HepG2 (cell line): ENCODE measurements at places on chromosomes 3 and 15.

DNA sequence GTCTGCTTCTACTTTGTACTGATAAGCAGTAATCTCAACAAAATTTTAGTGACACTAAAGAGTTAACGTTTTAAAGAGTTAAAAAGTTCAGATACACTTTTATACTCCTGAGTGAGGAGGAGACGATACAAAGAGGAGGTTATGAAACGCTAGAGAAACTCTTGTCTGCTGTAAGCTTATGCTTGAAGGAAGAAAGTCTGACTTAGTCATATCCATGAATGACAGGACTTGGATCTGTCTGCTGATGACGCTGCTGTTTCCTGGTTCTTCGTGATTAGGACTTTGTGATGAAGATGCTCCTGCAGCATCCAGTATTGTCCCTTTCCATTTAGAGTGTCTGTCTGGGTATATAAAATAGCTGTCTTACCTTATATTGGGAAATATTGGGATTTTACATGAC, 15.8 kb downstream of the TCF12 start:
- DNase-seq, result no peak

DNA sequence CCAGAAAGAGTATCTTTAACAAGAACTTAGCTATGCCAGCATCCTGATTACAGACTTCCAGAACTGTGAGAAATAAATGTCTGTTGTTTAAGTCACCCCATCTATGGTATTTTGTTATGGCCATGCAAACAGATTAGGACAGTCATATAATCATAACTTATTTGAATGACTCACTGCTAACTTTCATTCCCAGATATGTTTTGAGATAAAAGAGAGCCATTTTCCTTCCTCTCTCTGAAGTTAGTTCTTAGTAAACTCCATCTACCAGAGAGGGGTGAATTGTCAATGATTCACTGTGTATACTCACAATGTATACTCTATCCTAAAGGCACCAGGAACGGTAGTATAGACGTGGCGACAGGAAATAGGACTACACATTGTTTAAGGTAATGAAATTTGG, 179.4 kb upstream of the DPH6 start:
- DNase-seq, result no peak

GRCh38 chr3:118536764-118537163, 497.9 kb downstream of the IGSF11 start:
- no peak for DNase-seq

GRCh38 chr3:54830658-54831057, 97.2 kb downstream of the LRTM1 start:
- DNase-seq, result peak; percentile 20

GRCh38 chr3:119944091-119944490, 150.2 kb downstream of the GSK3B start:
- no peak for DNase-seq

DNA sequence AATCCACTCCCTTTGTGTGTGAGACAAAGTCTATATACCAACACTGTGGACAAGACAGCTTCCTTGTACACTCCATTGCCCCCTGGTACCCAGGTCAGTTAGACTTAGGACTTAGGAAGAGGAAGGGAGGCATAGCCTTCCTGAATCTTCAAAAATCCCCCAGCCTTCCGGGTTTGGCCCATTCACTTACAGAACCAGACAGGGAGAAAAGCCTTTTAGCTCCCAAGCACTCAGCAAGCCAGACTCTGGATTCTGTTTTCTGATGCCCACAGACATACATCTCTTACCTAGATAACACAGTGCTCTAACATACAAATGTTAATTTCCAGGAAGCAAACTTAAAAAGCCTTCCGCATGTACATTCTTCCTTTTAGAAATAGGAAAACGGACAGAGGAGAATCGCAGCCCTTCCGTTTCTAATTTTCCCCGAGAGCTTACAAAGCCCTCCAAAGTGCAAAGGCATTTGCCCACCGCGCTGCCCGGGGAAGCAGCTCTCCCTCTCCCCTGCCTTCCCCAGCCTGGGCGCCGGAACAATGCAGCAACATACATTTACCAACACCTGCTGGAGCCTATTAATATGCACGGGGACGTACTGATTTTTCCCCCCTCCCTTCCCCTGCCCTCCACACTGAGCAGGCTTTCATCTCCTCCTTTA, 442.0 kb downstream of the MAGI1 start:
- no peak for DNase-seq

- peak; percentile 27 for DNase-seq
Measured at GRCh38 chr15:43370310-43370974, 401 bp downstream of the ZSCAN29 start.

- DNase-seq, result peak; percentile 25
Measured at GRCh38 chr3:150238995-150239619, 169.0 kb upstream of the TSC22D2 start.

DNA sequence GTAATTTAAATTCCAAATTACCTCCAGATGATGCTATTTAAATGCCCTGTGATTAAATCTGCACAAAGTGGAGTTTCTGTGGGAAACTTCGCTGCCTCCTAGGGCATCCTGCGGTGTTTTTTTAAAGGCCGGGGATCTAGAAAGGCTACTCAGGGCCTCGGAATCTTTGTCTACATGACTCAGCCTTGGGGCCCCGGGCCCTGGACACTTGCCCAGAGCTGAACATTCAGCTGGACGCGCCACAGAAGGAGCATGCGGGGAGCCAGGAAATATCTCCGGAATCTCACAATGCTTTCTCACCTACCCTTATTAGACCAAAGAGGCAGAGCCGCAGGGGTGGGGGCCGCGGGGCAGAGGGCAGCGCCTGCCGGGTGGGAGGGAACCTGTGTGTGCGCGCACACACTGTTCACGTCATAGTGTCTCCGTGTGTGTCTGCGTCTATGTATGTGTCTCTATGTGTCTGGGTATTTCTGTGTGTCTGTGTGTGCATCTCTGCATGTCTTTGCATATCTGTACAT, 145.5 kb upstream of the TPM1 start:
- peak; percentile 93 for DNase-seq

GRCh38 chr3:126858887-126859286, 124.0 kb upstream of the PLXNA1 start:
- DNase-seq, result no peak

- DNase-seq, result no peak
Measured at GRCh38 chr3:99714575-99714974, 76.2 kb downstream of the COL8A1 start.

DNA sequence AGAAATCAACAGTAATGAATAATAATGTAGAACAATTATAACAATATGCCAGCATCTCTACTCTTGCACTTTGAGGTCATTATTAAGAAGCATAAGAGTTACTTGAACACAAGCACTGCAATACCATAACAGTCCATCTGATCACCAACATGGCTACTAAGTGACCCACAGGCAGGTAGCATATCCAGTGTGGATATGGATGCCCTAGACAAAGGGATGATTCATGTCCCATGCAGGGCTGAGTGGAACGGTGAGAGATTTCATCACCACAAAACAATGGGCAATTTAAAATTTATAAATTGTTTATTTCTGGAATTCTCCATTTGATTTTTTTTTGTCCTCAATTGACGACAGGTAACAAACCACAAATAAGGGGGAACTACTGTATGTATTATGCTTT, 107.7 kb upstream of the TSC22D2 start:
- DNase-seq, result no peak

- DNase-seq, result no peak
Measured at GRCh38 chr3:189787632-189788031, 156.4 kb downstream of the TP63 start.

DNA sequence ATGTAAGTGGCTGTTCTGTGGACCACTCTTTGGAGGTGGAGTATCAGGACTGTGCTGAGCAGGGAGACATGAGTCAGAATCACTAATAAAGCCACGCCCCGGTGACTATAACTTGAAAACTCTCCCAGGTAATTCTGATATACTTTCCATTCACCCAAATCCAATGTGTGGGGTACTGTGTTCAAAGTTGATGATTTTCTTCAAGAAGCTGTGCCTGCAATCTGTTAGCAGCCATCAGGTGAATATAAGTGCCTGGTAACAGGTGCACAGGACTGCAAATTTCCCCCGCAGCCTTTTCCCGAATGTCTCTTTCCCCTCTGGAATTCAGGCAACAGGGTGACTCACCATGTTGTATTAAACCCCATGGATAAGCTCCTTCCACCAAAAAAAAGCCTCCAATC, 17.0 kb downstream of the MAGI1 start:
- no peak for DNase-seq

DNA sequence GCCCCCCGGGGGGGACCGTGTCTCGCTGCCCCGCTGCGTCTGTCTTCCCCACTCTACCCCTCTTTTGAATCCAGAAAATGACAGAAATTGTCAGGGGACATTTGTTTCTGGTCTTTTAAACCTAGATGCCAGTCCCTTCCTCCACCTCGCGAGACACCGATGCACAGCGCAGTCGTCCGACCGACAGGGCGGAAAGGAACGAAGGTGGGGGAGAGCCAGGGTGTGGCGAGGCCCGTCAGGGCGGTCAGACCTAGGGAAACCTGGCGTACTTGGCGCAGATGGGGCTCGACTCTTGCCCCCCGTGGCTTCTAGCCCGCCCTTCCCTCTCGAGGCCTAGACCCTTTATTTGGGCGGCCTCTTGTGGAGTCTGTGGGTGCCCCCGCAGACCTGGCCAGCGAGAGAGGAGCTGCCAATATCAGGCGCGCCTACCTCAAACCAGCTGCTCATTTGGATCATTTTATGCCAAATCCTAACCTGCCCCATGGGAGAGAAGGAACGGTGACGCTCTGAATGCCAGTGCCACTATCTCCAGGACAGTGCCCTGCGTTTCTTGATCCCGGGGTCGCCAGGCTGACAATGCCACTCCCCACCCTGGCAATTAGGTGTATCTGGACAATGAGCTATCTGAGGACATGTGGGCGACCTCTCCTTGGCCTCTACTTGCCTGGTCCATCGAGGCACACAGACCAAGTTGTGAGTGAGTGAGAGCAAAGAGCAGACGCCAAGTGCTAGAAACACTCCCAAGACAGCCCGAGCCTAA, 500 bp upstream of the RAB6B start:
- DNase-seq, result no peak

DNA sequence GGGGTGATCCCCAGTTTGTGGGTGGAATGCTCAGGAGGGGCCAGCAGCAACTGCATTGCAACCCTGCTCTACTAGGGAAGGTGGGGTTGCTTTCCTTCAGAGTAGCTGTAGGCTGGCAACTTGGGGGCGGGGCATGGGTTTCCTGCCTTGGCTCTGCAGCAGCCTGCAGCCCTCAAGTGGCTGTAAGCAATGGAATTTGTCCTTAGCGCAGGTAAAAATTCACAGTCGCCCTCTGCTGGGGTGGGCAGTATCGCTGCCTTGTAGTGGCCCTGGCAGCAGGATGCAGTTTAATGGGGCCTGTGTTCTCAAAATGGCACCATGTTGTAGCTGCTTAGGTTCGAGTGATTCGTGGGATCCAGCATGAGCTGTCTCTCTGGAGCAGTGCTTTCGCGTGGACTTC, 29.8 kb downstream of the STT3B start:
- no peak for DNase-seq

DNA sequence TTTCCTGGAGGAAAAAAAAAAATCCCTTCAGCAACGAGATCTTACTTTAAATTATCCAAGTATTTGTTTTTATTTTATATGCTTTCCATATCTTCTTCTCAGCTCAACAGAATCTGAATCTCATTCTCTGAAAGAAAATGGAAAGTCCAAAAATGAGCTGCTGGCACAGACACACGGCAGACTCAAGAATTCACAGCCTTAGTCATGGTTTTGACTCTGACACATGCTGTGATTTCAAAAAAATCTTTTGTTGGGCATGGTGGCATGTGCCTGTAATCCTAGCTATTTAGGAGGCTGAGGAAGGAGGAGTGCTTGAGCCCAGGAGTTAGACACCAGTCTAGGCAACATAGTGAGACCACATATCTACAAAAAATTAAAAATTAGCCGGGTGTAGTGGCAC, 565.0 kb downstream of the MAGI1 start:
- DNase-seq, result no peak

GRCh38 chr3:96931119-96931862, 116.9 kb downstream of the EPHA6 start:
- DNase-seq, result no peak

GRCh38 chr3:147793841-147794240, 384.7 kb downstream of the ZIC1 start:
- DNase-seq, result no peak

DNA sequence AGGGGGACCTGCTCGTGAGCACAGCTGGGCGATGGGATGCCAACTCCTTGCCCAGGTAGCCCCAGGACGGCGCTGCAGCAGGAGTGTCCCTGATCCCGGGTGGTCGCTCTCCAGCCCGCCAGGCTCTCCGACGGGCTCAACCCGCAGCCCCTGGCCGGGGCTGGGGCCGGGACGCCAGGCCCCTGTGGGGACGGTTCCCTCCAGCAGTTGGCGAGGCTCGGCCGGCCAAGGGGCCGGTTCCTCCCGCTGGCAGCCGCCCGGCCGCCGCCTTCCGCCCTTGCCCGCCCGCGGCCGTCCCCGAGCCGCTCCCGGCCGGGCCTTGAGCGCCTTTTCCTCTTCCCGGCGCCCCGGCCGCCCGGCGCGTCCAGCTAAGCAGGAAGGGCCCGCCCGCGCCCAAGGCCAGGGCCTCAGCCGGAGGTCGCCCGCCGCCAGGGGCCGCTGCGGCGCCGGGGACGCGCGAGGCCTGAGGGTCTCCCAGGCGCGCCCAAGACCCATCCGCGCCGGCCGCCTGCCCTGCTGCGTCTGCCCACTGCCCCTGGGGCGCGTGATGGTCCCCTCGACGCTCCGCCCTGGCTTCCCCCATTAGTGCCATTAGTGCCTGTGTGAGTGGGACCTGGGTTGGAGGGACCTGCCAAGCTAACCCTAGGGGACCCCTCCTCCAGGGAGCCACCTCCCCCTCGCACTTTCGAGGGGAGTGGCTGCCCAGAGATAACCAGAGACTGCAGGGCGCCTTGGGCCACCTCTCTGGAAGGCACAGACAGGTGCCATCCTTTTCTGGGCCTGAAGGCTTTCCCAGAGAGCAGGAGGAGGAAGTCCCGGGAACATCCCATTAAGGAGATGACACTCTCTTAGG, 106.4 kb downstream of the FBLN2 start:
- DNase-seq, result no peak

DNA sequence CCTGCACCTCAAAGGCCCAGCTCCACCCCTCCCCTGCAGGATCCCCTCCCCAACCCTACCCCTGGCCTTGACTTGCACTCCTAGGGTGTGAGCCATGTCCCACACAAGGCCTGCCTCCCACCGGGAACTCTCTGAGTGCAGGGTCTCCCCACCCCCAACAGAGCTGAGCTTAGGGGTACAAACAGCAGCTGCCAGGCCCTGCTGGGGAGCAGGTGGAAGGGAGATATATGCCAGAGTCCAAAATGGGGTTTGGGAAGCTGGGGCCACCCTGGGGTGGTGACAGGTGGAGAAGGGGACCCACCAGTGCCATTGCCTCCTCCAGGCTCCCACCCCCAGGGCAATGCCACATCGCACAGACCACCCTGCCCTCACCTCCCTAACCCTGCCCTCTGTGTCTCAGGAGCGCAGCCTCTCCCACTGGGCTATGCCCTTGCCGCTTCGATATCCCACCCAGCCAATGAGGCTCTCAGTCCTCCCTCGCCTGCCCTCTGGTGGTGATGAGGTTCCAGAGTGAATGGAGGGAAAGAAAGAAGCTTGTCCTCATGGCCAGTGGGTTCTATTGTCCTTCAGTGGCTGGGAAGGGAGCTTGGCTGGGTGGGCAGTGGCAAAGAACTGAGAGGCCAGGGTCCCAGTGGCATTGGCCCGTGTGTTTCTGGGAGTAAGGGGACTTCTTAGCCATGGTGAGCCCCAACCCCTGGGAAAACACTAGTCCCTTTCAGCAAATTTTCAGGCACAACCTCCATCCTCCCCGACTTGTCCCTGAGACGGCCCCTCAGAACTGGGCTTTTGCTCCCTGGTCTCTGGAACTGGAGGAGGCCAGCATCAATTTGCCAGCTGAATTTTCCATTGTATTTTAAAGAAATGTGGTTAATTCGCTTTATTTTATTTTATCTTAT, 46.8 kb downstream of the CYP11A1 start:
- peak; percentile 43 for DNase-seq

GRCh38 chr3:116299646-116300081, 145.6 kb downstream of the LSAMP start:
- no peak for DNase-seq

GRCh38 chr15:37111427-37111717, 11.0 kb upstream of the MEIS2 start:
- DNase-seq, result no peak
